ENCODE measurements at places on chromosomes 12 and 14.

GRCh38 chr12:15897433-15897832 is 13.7 kb upstream of the DERA start:
- DNase-seq, result no peak

GRCh38 chr12:31828071-31828470 is 99.2 kb upstream of the AMN1 start:
- DNase-seq, result no peak

- DNase-seq, result no peak
Observed at GRCh38 chr12:68344126-68344525, 12.0 kb upstream of the MDM1 start.

DNA sequence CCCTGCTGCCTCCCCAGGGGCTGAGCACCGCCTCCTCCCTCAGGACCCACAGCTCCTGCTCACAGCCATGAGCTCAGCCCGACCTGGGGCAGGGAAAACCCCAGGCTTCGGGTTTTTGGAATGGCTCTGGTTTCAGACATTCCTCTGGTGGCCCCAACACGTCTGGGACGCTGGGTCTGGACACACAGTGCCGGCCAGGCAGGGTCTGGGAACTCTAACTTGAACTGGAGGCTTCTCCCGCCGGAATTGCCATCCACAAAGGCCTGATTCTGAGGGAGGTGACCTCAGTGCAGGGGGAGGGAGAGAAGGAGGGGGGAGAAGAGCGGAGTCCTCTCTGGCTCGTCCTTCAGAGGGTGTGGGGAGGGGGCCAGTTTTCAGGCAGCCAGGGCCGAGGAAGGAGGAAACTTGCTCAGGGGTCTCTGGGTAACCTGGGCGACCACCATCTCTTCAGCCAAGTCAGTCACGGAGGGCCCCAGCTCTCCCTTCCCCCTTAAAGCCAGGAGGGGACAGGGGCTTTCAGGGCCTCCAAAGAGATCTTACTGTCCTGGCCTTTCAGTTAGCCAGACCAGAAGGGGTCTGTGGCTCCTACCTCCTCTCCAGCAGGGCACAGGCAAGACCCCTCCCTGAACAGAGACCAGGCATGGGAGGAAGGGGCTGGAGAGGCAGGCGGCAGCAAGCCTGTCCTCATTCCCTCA is 19.4 kb downstream of the NCKAP5L start:
- no peak for DNase-seq

- no peak for DNase-seq
Observed at GRCh38 chr12:122955156-122955555, 11.1 kb downstream of the ABCB9 start.

GRCh38 chr12:6784296-6784695 is 5.0 kb upstream of the CD4 start:
- no peak for DNase-seq

Data from cardiac muscle cell (in vitro differentiated cells and primary cell).